Activated CD4-positive, alpha-beta T cell treated with anti-CD3 and anti-CD28 coated beads, Interleukin-2, amount 10 ng/mL, durations not matched to agents 7 days and 5 days (primary cell): ENCODE measurements at places on chromosomes 2 and 18. TPM values are rescaled to one million over a fixed set of nuclear protein-coding genes. Genes with fewer than 3 reads are reported as not detected.
A peak's percentile ranks its signal among the peaks of the same experiment; 100 is the strongest.

GRCh38 chr2:225600444-225600843 lies 200.9 kb downstream of the NYAP2 start:
- no peaks in the 10 kb centered on the region for H3K36me3 ChIP-seq
- no peaks in the 10 kb centered on the region for H3K4me1 ChIP-seq
- H3K27ac ChIP-seq = no peak overlapping the region
- peaks cover 6% of the 10 kb centered on the region for H3K27me3 ChIP-seq

DNA sequence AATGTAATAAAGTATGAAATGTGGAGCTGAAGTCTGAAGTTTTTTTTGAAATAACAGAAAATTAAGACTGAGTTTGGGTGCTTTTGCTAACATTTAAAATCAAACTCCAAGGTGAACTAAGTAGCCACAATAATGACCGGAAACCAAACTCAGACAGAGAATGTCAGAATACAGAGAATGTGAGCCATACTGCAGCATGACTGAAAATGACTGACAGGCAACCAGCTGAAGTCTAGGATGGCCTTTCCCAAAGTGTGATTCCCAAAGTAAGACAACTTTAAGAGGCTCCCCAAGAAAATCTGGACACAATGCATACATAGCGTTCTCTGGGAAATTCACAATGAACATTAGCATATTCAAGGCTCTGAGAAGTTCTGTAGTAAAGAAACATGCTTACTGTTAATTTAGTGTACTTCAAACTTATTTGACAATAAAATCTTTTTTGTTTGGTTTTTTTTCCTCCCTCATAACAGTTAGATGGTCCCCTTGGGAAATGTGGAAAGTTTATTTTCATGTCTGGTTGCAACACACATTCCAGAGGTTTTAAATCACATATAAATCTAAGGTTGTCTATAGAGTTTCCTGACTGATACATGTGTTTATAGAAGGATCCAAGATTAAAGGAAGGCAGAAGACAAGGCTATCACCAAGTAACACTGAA lies 28.6 kb downstream of the PLA2R1 start:
- no peak for DNase-seq
- H3K4me3 ChIP-seq = no peak overlapping the region
- no peak overlapping the region for H3K27ac ChIP-seq
- H3K4me1 ChIP-seq = no peaks in the 10 kb centered on the region

DNA sequence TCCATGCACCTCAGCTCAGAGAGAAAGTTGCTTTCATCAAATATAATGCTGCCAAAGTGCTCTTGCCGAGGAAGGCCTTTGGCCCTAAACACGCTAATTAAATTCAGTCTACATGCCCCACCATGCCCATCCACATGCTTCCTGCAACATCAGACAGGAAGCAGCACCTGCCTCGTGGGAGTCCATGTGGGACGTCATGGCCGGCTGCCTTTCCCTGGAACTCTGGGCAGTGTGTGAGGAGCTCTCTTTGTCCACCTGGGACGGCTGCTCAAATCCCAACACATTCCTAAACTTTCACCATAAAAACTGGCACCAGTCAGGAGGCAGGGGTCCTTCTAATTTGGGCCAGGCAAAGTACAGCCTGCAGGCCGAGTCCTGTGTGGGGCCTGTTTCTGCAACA lies 23.1 kb downstream of the FAM178B start:
- peaks cover 88% of the 10 kb centered on the region for H3K4me1 ChIP-seq
- H3K4me3 ChIP-seq = peak overlapping the region; percentile 61
- peak overlapping the region; percentile 97 for H3K27ac ChIP-seq

DNA sequence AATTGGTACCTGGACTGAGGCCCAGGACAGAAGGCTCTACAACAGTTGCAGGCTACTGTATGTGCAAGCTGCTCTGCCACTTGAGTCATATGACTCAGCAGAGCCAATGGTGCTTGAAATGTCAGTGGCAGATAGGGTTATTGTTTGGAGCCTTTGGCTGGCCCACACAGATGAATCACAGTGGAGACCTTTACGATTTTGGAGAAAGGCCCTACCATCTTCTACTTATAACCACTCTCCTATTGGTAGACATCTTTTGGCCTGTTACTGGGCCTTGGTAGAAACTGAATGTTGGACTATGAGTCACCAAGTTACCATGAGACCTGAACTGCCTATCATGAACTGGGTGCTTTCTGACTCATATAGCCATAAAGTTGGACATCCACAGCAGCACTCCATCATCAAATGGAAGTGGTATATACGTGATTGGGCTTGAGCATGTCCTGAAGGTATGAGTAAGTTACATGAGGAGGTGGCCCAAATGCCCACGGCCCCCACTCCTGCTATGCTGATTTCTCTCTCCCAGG lies 88.9 kb upstream of the NRXN1 start:
- H3K27ac ChIP-seq = no peak overlapping the region
- H3K36me3 ChIP-seq = no peaks in the 10 kb centered on the region
- DNase-seq = no peak
- no peaks in the 10 kb centered on the region for H3K4me1 ChIP-seq
- H3K4me3 ChIP-seq = no peak overlapping the region
- no peaks in the 10 kb centered on the region for H3K27me3 ChIP-seq

GRCh38 chr2:123737371-123737770 lies 287.7 kb upstream of the CNTNAP5 start:
- no peak overlapping the region for H3K27ac ChIP-seq
- no peak overlapping the region for H3K4me3 ChIP-seq
- DNase-seq = no peak
- H3K27me3 ChIP-seq = no peaks in the 10 kb centered on the region
- H3K4me1 ChIP-seq = no peaks in the 10 kb centered on the region

GRCh38 chr2:75500633-75501032 lies 60.1 kb downstream of the EVA1A start:
- H3K4me1 ChIP-seq = no peaks in the 10 kb centered on the region
- no peaks in the 10 kb centered on the region for H3K36me3 ChIP-seq
- no peaks in the 10 kb centered on the region for H3K27me3 ChIP-seq
- no peak for DNase-seq
- no peak overlapping the region for H3K4me3 ChIP-seq
- no peak overlapping the region for H3K27ac ChIP-seq

DNA sequence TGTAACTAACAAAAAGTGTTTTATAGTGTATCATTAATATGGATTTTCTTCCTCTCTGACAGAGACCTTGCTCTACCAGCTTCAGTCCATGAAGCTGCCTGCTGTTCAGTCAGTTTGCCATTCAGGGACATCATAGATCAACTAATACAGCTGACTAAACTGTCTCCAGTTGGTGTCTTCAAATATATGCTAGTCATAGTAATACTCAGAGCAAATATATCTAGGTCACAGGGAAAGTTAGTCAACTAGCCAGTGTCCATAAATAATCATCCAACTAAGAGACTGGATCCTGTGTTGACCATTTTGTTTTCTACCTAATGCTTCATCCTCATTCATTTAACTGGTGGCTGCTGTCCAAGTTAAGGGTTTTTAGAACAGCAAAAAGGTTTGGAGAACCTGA lies 38.2 kb upstream of the LRPPRC start:
- H3K27ac ChIP-seq = no peak overlapping the region
- H3K4me1 ChIP-seq = no peaks in the 10 kb centered on the region
- H3K27me3 ChIP-seq = peaks cover 5% of the 10 kb centered on the region
- H3K36me3 ChIP-seq = no peaks in the 10 kb centered on the region
- no peak for DNase-seq

ATP6V1C2 gene
- total RNA-seq = not detected

SLC4A5 gene
- total RNA-seq = 4.3 TPM

DNA sequence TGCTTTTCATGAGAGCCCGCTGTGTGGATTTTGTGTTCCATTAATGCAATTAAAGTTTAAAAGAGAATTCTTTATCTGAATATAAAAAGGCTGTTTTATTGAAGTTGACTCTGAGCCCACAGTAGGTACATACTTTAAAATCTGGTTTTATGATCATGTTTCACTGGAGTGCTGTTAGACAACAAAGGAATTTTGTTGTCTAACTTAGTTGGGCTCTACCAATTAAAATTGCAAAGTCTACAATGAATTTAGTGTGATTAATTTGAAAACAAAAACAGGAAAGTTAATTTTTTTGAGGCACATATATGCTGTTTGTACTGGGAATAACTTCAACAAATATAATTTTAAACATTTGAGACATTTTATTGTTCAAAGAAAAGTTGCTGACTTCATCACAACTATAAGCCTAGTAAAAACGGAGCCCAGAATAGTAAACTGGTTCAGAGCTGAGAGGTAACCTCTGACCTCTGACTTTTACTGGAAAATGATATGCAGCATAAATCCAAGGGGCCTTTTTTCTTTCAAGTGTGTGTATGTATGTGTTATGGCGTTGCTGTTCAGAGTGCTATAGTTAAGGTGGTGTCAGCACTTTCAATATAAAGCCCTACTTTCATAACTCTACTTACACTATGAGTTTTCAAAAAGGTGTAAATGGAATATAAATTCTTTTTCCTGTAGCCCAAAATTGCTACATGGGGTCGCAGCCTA lies 30.2 kb downstream of the MEIS1 start:
- no peak overlapping the region for H3K4me3 ChIP-seq
- H3K36me3 ChIP-seq = no peaks in the 10 kb centered on the region
- no peaks in the 10 kb centered on the region for H3K27me3 ChIP-seq
- DNase-seq = no peak

DNA sequence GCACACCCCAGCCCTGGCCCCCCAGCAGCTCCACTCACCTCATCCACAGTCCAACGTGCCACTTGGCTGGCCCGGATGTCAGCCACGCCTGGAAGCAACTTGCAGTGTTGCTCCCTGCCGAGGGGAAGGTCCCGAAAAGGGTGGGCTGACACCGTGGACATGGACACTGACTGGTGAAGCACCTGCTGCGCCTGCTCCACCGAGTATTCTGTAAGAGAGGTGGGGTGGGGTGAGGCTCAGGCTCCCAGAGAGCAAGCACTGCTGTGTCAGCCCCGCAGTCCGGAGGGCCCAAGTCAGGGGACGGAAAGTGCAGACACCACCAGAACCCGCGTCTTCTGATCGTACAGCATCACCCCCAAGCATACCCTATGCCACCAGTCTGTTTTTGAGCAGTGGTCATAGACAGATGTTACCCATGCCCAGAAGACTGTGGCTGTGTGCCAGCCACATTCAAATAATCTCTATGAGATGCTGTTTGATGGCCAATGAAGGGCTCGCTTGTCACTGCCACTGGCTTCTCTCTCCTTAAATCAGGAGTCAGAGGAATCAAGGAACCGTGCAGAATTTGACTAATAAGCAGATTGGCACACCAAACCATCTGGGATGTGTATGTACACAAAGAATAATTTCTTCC lies 74.2 kb upstream of the TMEM200C start:
- no peak overlapping the region for H3K4me3 ChIP-seq
- no peak overlapping the region for H3K27ac ChIP-seq
- DNase-seq = no peak
- peaks cover 15% of the 10 kb centered on the region for H3K4me1 ChIP-seq

- H3K36me3 ChIP-seq = no peaks in the 10 kb centered on the region
- H3K4me1 ChIP-seq = no peaks in the 10 kb centered on the region
- no peak for DNase-seq
These were observed 70.3 kb upstream of the RAB12 start for GRCh38 chr18:8538935-8539334.

ALKAL2 gene
- total RNA-seq = not detected

GRCh38 chr18:12393998-12394397 lies 13.7 kb upstream of the PRELID3A start:
- H3K36me3 ChIP-seq = no peaks in the 10 kb centered on the region
- H3K4me3 ChIP-seq = no peak overlapping the region
- no peaks in the 10 kb centered on the region for H3K4me1 ChIP-seq
- peaks cover 14% of the 10 kb centered on the region for H3K27me3 ChIP-seq

GRCh38 chr2:3466482-3466863 lies 52.9 kb downstream of the ADI1 start:
- DNase-seq = no peak
- H3K4me3 ChIP-seq = no peak overlapping the region
- peaks cover 7% of the 10 kb centered on the region for H3K4me1 ChIP-seq
- H3K27ac ChIP-seq = no peak overlapping the region
- H3K27me3 ChIP-seq = no peaks in the 10 kb centered on the region

- H3K36me3 ChIP-seq = no peaks in the 10 kb centered on the region
- no peak for DNase-seq
- peaks cover 26% of the 10 kb centered on the region for H3K27me3 ChIP-seq
- H3K4me3 ChIP-seq = peak overlapping the region; percentile 16
These were observed 718.8 kb downstream of the DPP10 start for GRCh38 chr2:115161081-115161770.

DNA sequence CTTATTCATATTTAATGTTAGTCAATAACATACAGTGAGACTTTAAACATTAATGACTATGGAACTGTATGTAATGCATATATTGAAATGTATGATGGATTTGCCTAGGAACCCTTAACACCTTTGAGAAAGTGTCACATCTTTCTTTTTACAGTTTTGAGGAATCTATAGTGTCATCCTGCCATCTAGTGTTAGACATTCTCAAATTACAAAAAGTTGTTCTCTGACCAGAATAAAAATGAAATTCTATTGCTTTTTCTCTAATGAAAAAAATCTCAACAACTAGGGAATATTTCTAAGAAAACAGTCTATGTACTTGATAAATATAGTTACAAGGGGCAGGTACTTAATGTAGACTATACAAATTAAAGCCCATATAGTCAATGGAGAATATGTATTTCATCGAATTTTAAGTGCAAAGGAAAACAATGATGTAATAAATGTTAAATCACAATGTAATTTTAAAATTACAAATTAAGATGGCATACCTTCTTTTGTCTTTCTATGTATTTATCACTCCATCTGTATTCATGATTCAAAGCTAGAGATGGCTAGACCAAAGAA lies 5.1 kb upstream of the CALCRL start:
- no peak overlapping the region for H3K27ac ChIP-seq
- H3K4me3 ChIP-seq = no peak overlapping the region
- H3K27me3 ChIP-seq = no peaks in the 10 kb centered on the region

GRCh38 chr2:44510246-44510645 lies 148.5 kb downstream of the CAMKMT start:
- no peak overlapping the region for H3K4me3 ChIP-seq
- no peaks in the 10 kb centered on the region for H3K4me1 ChIP-seq
- no peak for DNase-seq
- no peak overlapping the region for H3K27ac ChIP-seq
- peaks cover 5% of the 10 kb centered on the region for H3K36me3 ChIP-seq

DNA sequence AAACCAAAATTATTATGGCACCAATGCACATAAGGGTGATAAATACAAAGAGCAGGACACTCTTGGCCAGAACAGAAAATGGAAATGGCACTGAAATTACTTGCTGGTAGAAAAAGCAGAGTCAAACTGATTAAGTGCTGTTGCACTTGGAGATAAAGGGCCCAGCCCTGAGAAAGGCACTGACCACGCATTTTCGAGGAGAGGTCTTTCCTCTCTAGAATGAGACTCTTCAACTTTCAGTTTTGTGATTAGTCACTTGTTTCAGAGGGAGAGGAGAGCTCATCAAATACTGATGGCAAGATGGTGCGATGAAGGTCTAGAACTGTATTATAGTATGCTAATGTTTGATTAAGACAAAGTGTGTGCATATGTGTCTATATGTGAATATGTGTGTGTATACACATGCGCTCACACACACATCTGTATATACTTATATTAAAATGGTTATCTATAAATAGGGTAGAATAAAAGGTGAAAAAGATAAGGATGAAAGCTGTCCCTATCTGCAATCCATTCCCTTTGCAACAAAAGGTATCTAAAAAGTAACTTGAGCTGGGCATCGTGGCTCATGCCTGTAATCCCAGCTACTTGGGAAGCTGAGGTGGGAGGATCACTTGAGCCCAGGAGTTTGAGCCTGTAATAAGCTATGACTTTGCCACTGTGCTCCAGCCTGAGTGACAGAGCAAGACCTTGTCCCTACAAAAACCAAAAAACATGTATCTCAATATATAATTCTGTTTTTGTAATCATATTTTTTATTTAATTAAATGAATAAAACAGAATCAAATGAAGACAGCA lies 48.8 kb upstream of the ZDBF2 start:
- H3K27me3 ChIP-seq = peaks cover 8% of the 10 kb centered on the region
- peaks cover 4% of the 10 kb centered on the region for H3K4me1 ChIP-seq
- H3K27ac ChIP-seq = peak overlapping the region; percentile 54

ZNF385B gene
- not detected for total RNA-seq
